Camera-type eye (tissue), 1 donor: ENCODE measurements at places on chromosomes 13 and 19. TPM values are rescaled to one million over a fixed set of nuclear protein-coding genes. Genes with fewer than 3 reads are reported as not detected.

The CBY2 gene
- total RNA-seq: not detected

The ZNF568 gene
- 36.0 TPM for total RNA-seq

The NFIC gene
- 63.5 TPM for total RNA-seq

The C13orf42 gene
- not detected for total RNA-seq

The PLEKHA4 gene
- 10.8 TPM for total RNA-seq

The STARD13 gene
- 30.0 TPM for total RNA-seq

The ZNF850 gene
- total RNA-seq: 13.0 TPM

The ZNF581 gene
- 9.7 TPM for total RNA-seq

The TPTE2 gene
- total RNA-seq: not detected

The MEDAG gene
- 10.8 TPM for total RNA-seq

The IRF3 gene
- 51.1 TPM for total RNA-seq

The SOX1 gene
- 1.4 TPM for total RNA-seq
